ENCODE measurements at places on chromosomes 11 and 22.

DNA sequence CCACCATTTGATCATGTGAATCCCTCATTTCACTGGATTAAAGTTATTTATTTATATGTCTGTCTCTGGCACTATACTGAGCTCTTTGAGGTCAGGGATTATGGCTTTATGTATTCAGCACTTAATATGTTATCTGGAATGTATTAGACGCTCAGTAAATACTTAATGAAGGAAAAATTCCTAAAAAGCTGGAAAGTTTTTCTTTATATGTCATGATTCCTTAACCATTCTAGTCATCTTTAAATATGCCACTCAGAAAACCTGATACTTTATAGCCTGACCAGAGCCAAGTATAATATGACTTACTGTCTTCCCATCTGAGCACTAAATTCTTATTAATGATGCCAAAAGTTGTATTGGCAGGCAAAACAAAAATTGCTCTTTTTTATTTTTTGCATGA is 27.1 kb downstream of the RNF169 start:
- no peak for DNase-seq

DNA sequence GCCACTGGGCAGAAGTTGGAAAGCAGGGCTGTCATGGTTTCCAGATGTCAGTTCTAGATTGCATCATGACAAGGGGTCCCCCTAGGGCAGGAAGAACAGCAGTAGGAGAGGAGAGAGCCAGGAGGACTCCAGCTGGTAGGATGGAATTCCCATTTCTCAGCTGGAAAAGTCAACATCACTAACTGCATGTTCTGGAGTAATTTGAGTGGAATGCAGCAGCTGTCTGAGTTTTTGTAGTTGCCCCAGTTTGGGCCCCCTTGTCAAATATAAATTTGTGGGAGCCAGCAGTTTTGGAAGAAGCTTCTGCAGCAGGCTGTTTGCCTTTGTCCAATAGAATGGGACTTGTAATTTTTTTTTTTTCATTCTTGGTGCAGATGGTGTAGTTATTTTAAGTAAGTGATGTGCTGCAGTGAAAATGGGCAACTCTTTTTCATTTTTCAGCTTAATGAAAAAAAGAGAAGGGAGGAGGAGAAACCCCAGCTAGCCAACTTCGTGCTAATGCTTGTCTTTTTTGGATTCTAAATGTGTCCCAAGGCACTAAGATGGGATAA is 86.9 kb downstream of the LDLRAD3 start:
- peak; percentile 55 for DNase-seq

GRCh38 chr11:33564856-33565453 is 135.7 kb downstream of the C11orf91 start:
- DNase-seq = no peak

- DNase-seq = no peak
Measured at GRCh38 chr22:20965104-20965887, 1.8 kb upstream of the AIFM3 start.

DNA sequence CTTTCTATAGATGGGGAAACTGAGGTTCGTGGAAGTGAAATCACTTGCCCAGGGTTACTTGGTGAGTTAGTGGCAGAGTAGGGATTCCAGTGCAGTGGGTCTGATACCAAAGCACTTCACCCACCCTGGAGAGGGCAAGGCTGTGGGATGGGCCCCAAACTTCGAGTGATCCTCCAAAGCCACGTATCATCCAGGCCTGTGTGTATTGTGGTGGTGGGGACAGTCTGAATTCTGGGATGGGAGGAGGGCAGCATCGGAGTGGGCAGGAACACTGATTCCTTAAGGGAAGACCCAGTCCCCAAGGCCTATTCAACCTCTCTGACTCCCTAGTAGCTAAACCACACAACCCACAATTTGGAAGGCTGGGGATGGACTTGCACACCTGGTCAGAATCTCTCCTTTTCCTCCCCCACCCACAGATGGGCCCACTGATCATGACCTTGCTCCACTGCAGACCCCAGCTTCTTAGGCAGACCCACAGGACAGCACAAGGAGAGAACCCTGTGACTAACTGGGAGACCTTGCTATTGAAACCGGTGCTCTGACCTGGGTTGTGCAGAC is 11.5 kb downstream of the TMPRSS13 start:
- no peak for DNase-seq

All from muscle of arm (tissue), 14 donors.